ENCODE measurements at places on chromosomes 12 and 14.

DNA sequence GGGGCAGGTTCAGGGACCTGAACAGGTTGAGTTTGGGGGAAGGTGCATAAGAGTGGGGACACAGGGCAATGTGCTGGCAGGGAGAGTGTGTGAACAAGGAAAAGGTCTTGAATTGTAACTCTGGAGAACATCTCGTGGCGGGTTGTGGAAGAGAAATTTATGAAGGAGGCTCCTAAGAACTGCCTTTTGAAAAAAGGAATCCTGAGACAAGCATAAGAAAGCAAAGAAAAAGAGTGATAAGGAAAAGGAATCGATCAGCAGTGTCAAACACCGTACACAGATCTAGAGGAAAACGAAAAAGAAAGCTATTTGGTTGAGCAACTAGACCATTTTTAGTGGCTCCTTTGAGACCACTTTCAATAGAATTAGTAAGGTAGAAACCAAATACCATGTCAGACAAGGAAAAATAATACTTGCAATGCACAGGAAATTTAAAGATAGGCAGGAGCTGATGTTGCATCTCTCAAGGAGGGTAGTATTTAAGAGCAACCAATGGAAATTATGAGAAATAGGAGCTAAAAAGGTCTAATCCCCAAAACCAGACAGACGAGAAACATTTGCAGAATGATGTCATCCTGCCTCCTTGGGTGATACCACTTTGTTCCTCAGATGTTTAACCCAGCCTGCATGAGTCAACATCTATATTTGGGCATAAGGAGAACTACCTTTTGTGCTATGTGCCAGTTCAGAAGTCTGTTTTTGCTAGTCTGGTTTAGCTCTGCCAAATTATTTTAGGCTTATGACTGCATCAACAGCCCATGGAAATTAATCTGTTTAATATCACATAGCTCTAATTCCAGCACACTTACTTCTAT, 64.5 kb upstream of the STK38L start:
- peak; percentile 59 for DNase-seq

DNA sequence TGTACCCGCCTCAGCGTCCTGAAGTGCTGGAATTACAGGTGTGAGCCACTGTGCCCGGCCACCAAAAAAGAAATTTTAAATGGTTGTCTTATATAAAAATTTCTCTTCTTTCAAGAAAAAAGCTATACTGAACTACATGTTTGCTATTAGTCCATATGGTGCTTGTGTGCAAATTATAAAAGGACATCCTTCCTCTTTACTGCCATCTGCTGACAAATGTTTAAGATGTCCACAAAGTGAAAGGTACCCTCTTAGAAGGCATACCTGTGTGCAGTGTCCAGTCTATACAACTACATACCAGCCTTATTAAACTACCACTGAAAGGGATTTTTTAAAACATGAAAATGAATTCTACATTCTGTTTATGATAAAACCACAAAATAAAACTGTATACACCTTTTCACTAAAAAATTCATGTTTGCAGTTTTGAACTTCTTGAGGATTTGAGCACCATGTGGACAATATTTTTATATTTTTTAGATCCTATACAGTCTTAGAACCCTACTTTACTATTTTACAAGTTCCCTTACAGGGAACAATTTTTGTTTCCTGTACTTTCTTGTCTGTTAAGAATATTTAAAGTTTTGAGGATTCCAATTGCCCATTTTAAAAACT, 32.8 kb upstream of the TOMM20L start:
- no peak for DNase-seq

GRCh38 chr14:20799892-20800544, 2.6 kb downstream of the RNASE1 start:
- DNase-seq: no peak

DNA sequence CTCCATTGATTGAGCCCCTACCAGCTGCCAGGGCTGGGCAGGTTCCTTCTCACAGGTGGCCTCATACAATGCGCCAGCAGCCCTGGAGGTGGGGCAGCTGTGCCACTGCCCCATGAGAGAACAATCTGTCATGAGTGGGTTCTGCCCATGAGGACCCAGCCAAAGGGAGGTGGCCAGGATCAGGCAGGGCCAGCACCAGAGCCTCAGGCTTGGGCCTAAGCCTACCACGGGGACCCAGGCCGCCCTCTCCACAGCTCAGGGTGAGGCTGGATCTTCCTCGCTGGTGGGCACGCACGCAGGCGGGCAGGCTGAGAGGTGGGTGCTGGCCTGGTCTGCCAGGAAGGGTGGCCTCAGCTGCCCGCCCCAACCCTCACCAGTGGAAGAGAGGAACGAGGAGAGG, 110.7 kb downstream of the KIF26A start:
- no peak for DNase-seq

GRCh38 chr12:118219772-118220171, 83.8 kb downstream of the PEBP1 start:
- DNase-seq: no peak

DNA sequence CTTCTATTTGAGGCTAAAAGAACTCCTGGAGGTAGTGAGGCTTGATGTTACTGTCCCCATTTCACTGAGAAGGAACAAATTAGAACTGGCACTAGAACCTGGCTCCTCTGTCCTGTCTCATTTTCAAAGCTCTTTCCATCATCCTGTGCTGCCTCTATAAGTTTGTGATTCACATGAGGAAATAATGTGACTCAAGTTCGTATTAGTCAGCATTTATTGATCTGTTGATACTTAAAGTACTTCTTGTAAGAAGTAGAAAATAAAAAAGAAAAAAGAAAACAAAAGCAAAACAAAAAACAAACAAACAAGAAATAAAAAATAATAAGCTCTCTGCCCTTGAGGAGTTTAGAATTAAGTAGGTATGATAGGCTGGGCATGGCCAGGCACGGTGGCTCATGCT, 2.3 kb upstream of the ESPL1 start:
- DNase-seq: no peak

- DNase-seq: no peak
These were observed 899 bp upstream of the COL2A1 start for GRCh38 chr12:48005001-48005749.

DNA sequence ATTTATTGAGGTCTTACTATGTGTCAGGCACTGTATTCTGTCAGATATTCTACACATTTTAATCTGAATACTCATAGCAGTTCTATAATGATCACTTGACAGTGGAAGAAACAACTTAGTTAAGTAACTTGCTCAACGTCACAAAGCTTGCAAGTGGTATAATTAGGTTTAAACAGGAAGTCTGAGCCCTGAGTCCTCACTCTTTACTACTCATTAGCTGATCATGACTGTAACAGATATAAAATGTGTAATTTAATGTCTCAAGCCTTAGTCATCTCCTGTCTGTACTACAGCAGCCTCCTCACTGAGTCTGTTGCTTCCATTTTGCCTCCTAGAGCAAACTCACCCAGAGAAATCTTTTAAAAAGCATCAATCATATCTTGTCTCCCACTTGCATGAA, 38.9 kb downstream of the PPP4R4 start:
- DNase-seq: peak; percentile 14

DNA sequence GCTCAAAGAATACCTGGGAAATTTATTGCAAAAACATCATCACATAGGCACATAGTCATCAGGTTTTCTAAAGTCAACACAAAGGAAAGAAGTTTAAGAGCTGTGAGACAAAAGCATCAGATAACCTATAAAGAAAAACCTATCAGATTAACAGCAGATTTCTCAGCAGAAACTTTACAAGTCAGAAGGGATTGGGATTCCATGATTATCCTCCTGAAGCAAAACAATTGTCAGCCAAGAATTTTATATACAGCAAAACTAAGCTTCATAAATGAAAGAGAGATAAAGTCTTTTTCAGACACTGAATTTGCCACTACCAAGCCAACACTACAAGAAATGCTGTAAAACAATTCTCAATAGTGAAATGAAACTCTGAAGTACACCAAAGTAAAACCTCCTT, 28.8 kb upstream of the LGR5 start:
- DNase-seq: no peak

DNA sequence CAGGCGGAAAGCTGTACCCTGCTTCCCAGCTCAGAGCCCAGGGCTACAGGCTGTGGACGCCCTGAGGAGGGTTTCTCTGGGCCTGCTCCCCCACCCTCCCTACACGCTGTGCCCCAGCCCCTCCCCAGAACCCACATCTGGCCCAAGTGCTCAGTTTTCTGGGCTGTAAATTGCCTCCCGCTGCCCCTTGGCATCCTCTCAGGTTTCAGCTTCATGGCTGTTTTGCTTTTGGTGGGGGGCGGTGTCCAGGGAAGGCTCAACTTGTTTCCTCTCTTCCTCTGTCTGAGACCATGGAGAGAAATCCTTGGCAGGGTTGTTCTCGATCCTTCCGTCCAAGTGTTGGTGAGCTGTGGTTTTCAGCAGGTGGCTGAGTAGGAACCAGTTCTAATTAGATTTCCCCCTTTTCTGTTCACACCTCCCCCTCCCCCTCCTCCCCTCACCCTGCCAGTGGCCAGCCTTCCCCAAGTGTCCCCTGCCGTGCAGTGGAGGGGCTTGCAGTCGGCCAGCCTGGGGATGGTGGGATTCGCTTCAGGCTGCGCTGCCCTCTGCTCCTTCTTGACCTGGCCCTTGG, 61.8 kb downstream of the TSPAN9 start:
- DNase-seq: no peak

DNA sequence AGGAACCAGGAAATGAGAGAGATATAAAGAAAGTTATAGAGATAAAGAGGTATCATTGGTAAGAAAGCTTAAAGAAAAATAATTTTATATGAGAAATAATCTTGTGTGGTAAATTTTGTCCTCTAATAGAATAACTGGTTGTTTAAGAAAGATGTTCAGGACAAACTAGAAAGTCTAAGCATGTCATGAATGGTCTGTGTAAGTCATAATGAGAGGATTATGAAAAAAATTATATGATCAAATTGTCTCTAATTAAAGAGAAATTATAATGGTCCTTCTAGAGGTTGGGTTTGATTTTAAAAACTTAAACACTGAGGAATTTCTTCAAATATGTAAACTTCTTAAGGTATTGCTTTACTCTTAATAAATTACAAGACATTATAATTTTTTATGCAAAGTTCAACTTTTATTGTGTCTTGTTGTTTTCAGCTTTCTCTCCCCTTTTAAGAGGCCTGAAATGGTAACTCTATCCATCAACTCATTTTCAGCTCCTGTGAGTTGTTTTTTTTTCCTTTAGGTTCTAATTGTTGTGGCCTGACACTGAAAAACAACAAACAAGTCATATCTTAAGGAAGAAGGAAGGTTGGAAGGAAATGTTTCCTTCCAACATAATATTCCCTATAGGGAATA, 88.2 kb upstream of the CNOT2 start:
- no peak for DNase-seq

DNA sequence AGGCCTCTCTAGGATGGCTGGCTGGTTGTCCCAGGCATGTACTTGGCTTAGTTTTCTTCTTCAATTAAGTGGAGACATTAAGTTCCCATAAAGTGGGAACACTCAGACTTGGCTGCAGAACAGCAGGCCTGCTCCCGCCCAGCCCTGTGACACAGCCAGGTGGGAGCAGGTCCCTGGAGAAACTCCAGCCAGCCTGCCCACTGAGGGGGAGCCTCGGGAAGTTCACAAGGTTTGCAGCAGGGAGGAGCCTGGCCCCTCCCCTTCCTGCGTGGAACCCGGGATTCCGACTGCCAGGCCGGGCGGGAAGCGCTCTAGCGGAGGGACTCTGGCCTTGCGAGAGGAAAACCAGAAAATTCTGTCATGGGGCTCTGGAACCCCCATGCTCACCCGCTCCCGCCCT, 98.3 kb upstream of the EVL start:
- DNase-seq: no peak

DNA sequence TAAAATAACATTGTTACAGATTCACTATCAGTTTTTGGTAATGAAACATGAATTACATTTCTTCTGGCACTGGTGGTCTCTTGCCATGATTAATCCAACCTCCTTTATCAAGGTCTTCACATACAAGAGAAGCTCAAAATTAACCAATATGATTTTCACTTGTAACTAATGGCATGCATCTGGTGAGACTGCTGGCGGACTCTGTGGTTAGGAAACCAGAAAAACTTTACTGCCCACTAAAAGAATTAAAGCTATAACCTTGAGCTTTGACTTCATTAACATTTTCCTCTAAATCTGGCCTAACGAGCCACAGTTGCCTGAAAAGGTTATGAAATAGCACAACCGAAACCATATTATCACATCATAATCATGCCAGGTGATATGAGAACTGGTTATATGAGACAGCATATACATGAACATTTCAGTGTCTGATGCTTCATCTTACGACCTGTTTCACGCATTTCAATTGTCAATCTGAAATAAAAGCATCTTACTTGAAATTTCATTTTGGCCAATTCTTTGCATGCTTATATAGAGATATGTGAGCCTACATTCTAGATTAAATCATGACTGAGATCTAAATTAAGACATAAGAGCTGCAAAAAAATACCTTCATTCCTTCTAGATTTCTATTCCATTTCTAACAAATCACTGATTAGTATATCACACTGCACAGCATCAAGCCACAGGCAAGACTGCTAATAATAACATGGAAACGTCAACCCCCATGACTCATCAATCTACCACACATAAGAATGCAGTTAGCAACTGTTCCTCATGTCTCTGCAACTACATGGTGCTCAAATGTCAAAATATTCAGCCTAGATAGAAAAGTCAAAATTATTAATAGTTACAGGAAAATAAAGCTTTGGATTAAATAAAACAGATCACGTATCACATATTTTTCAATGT, 89.3 kb downstream of the OSBPL8 start:
- peak; percentile 47 for DNase-seq

- DNase-seq: no peak
These were observed 152.3 kb upstream of the OTX2 start for GRCh38 chr14:56962444-56963080.

- DNase-seq: no peak
These were observed 604.9 kb downstream of the MED13L start for GRCh38 chr12:115672506-115673080.

- DNase-seq: no peak
These were observed 663 bp downstream of the WASHC3 start for GRCh38 chr12:102061096-102061559.

DNA sequence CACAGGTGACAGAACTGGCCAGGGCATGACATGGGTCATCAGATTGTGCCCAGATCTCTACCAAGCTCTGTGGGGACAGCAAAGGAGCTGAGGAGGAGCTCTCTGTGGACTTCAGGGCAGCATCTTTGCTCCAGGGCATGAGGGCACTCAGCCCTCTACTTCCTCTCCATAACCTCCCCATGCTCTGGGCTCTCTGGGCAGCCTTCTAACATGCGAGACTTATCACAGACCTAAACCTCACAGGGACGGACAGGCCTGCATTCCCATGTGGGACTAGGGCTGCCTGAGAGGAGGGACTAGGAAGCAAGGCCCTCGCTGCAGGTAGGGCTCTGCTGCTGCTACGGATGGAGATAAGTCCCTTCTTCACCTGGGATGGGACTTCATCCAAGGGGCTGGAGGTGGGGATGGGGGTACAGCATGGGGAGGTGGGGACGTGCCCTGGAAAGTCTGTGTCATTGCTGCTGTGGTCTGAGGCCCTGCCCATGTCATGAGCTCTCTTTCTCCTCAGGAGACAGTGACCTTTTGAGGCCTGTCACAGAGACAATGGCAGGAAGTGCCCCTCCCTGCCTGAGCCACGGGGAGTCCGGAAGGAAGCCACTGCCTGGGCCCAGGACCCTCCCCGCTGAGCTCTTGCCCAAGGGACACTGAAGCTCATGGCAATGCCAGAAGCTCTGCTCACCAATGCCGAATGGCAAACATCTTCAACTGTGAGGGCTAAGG, 44.1 kb downstream of the PITPNM2 start:
- DNase-seq: no peak

Measured in GM04503 (cell line).